ENCODE measurements at places on chromosomes 4 and X.
A peak's percentile ranks its signal among the peaks of the same experiment; 100 is the strongest.

DNA sequence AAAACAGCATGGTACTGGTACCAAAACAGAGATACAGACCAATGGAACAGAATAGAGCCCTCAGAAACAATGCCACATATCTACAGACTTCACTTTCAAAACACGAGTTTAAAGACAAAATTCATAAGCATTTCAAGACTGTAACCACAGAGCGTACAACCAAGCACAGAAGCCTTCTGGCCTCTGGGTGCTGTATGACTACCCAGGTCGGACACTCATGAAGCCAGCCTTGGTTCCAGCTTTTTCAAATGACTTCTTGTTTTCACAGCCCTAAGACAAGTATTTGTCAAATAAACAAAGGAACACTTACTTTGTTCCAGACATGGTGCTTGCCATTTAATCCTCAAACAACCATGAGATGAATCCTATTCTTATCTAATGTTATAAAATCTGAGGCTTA is 536.1 kb upstream of the NR3C2 start:
- DNase-seq = no peak

- DNase-seq = no peak
Observed at GRCh38 chr4:69843932-69844331, 16.0 kb downstream of the SULT1E1 start.

- DNase-seq = no peak
Observed at GRCh38 chrX:95728446-95728845, 956.2 kb upstream of the DIAPH2 start.

DNA sequence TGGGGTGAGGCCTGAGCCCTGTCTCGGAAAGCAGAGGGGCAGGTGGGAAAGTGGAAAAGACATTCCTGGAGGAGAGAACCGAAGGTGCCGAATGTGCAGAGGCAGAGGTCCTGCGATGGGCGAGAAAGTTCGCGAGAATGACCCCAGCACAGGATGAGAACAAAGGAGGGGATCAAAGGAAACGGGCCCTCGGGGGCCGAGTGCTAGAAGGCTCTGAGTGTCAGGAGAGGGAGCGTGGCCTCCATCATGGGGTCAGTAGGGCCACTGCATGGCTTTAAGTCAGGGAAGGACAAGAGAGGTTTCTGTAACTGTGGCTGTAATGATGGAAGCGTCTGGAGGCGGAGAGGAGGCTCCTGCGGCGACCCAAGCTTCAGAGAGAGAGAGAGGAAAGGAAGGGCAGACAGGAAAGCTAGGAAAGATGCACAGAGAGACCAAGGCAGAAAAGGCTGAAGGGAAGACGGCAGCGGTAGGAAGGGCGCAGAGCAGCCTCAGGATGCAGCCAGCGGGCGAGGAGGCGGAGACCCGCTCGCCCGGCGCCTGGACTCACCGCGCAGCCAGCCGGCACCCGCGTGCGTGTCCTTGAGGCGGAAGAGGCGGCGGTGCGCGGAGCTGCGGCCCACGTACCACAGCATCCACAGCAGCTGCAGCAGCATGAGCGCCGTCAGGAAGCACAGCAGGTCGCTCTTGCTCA is 669 bp downstream of the OTOP1 start:
- peak; percentile 9 for DNase-seq

GRCh38 chrX:115690511-115691216 is 129.7 kb downstream of the PLS3 start:
- DNase-seq = peak; percentile 77

GRCh38 chrX:39896951-39897740 is 200.6 kb downstream of the BCOR start:
- DNase-seq = peak; percentile 50
